ENCODE measurements at places on chromosomes 7 and 10.

- DNase-seq = no peak
These were observed 384.4 kb downstream of the TNS3 start for GRCh38 chr7:47197486-47197885.

GRCh38 chr7:102094316-102094650, 192.4 kb upstream of the SH2B2 start:
- peak; percentile 84 for DNase-seq

- DNase-seq = peak; percentile 9
These were observed 175.9 kb downstream of the BAMBI start for GRCh38 chr10:28853195-28853594.

DNA sequence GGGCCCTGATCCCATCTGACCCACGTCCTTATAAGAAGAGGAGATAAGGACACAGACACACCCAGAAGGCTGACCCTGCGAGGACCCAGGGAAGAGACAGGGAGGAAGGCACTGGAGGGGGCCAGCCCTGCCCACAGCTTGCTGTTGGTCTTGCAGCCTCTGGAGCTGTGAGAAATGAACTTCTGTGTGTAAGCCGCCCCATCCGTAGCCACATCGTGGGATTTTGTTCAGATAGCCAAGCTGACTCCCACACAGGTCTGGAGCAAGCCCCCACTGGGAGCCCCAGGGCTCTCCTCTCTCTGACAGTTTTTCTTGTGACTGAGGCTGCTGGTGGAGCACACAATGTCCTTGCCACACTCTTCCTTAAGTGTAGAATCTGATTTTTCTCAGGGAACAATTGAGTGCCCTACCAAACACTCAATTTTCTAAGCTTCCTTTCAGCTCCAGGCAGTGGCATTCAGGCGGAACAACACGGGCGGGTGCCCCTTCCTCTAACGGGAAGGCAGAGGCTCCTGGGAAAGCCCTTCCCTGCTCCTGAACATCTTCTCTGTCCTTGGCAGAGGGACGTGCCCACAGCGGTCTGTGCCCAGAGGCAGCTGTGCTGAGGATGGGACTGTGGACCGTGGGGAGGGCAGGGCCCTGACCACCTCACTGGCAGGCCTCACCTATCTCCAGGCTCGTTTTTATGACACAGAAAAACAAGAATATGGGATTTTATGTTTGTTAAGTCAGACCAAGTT, 160.6 kb upstream of the SHH start:
- DNase-seq = no peak

- no peak for DNase-seq
These were observed 562.8 kb downstream of the SUGCT start for GRCh38 chr7:40697653-40698052.

Data from fibroblast of skin of right quadriceps (primary cell).